AG04449 (cell line): ENCODE measurements at places on chromosomes 4 and X.
A peak's percentile ranks its signal among the peaks of the same experiment; 100 is the strongest.

DNA sequence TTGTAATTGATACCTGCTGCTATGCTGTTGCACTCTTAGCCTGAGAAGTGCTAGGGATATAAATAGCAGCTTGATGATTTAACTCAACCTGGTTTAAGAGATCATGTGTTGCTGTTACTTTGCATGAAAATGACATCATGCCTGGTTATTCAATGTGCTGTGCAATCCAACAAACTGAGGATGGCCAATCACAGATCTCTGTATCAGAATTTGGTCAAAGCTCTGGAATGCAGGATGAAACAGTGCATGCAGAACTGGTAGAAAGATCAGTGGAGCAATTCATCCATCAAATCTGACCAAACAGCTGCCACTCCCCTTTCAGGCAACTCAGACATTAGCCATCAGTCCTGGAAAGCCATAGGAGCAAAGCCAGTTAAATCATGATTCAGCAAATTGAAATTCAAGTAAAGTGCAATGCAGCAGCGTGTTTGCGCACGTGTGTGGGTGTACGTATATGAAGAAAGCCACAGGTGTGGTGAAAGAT is 160.3 kb upstream of the RASGEF1B start:
- no peak for DNase-seq

DNA sequence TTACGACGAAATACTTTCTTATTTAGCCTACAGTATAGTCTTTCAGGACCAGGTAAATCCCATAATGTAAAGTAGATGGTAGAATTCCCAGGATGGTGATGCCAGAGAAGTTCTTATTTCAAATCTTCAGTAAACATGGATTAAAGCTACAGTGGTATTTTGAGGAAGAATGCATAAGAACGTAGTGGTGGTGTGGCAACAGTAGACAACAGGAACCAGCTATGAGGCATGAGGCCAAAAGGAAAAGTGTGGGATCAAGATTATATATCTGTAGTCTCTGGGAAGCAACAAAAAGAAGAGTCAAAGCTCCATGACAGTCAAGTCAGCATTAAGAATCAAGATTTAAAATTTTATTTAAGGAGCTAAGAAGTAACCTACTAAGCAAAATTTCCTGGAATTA is 60.2 kb downstream of the METTL14 start:
- no peak for DNase-seq

DNA sequence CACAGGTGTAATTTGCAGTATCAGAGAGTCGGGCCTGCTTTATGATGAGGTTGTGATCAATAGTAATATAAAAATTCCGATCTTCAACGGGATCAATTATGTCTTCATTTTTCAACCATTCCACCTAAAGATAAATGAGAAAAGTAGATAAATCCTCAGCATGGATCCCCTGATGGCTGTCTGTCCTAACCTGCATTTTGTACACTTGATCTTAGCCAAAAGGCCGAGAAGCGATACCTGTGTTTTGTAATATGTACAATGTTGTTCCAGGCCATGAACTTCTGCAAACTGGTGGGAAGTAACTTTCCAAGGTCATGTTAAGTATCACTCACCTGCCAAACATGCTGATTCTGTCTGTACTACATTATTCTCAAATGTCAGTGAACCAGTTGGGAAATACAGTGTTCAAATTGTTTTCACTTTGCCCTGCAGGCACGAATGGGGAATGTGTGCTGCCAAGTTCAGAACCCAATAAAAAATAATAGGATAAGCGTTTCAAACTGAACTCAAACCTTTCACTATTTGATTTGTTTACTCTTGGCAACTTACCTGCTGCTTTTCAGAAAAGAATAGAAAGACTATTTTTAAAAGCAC is 298.1 kb downstream of the UNC5C start:
- DNase-seq: no peak

GRCh38 chrX:124986284-124986683 is 333.4 kb upstream of the TEX13C start:
- no peak for DNase-seq

GRCh38 chrX:130098210-130098552 is 12.1 kb downstream of the ELF4 start:
- DNase-seq: no peak

- no peak for DNase-seq
Observed at GRCh38 chr4:173501592-173502150, 28.4 kb downstream of the HAND2 start.

- DNase-seq: no peak
Observed at GRCh38 chr4:72531768-72532290, 37.2 kb downstream of the ADAMTS3 start.

- peak; percentile 49 for DNase-seq
Observed at GRCh38 chr4:65508168-65508567, 162.1 kb downstream of the EPHA5 start.

- no peak for DNase-seq
Observed at GRCh38 chr4:7351014-7351413, 83.7 kb downstream of the PSAPL1 start.

DNA sequence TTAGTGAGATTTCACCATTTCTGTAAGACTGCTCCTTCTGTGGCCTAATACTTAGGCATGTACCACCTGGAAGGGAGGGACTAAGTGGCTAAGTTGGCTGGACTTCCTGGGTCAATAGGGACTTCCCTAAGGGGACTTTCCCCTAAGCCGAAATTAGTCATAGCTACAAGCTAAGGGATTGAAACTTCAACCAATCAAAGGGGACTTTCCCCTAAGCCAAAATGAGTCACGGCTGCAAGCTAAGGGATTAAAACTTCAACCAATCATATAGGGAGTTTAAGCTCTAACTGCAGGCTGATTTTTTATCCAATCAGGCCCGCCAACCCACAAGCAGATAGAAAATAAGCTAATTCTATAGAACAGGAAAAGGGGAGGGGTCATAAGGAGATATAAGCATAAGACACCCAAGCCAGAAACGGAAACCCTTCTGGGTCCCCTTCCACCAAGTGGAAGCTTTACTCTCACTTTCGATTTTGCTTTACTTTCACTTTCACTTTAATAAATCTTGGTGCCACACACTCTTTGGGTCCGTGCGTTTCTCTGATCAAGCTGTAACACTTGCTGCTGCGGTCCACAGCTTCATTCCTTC is 382.8 kb downstream of the KLHL4 start:
- DNase-seq: no peak

DNA sequence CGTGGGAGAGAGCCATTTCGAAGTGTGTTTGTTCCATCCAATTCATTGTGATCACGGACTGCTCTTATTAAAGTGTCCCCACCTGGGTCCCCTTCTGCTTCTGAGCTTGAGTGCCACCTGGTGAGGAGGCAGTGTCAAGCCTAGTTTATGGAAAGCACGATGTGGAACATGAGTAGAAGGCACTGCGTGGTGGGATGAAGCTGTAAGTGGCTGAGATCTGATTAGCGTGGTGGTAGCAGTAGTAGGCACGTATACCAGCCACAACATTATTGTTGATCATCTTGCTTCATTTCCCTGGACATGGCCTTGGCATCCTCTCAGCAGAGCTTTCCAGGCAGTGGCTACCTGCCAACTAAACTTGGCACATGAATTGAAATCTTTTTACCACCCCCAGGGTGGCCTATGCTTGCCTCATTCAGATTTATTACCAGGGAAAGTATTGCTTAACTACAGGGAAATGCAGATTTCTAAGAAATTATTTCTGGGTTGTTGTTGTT is 46.4 kb downstream of the GPAT3 start:
- no peak for DNase-seq

- DNase-seq: no peak
Observed at GRCh38 chr4:76718831-76719230, 179.1 kb downstream of the SOWAHB start.

DNA sequence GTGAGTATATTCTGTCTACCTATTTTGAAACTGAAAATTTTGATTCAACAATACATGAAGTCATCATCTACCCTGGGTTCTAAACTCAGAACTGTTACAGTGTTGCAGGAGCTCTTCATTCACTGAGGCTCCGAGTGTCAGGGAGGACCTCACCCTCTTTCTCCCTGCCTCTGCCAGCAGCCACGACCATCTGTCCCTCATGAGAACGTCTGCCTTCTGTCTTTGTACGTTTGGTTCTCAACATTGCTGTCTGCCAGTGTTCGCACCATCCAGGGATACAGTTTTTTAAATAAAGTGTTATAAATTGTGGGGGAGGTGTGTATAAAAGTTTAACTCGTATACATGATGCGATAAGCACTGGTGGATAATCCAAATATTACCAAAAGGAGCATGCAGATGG is 55.5 kb downstream of the TRAPPC11 start:
- no peak for DNase-seq

DNA sequence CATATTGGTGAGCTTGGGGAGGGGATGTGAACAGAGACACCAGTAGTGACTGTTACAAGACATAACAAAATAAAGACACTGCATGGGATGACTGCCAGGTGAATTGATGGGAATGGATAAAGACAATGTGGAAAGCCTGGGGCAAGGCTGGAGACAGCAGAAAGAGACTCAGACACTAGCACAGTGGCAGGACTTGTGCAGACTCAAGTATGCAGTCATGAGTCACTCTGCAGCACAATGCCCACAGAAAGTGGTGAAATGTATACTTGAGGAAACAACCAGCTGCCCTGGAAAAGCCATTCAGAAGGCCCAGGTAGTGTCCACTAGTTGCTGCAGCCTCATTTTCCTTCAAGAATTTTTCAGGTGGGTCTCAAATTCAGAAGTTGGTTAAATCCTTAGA is 452.3 kb downstream of the MID1IP1 start:
- no peak for DNase-seq

DNA sequence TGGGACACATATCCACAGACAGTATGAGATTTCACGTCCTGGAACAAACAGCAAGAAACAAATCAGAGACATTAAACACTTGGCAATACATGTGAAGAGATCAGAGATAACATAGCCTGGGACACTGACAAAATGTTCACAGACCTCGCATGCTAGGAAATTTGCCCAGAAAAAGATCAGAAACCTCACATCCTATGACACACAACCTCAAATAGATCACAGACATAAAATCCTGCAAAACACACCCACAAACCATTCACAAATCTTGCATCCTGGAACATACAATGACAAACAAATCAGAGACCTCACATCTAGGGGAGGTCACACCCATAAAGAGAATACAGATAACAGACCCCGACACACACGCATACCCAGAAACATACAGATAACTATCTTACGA is 18.0 kb downstream of the SUV39H1 start:
- no peak for DNase-seq

DNA sequence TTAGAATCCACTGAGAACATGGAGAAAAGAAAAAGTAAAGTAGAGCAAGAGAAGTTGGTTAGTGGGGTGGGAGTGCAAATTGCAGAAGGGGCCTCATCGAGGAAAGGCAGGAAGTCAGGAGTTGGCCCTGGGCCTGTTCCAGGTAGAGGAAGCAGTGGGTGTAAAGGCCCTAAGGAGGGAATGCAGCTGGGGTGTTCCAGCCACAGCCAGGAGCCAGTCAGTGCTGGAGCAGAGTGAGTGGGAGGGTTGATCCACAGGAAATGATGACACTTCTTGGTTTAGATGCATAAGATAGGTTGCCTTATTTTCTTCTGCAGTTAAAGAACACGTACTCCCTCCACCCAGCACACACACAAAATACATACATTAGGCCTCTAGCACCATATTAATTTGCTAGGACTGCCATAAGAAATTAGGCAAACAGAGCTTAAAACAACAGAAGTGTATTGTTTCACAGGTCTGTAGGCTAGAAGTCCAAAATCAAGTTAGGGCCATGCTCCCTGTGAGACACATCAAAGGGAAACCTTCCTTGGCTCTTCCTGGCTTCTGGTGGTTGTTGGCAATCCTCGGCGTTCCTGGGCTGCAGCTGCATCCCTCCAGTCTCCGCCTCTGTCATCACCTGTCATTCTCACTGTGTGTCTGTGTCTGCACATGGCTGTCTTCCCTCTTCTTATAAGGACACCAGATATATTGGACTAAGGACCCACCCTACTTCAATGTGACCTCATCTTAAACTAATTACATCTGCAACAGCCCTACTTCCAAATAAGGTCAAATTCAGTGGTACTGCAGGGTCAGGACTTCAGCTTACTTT is 205.9 kb downstream of the AASDH start:
- DNase-seq: no peak

DNA sequence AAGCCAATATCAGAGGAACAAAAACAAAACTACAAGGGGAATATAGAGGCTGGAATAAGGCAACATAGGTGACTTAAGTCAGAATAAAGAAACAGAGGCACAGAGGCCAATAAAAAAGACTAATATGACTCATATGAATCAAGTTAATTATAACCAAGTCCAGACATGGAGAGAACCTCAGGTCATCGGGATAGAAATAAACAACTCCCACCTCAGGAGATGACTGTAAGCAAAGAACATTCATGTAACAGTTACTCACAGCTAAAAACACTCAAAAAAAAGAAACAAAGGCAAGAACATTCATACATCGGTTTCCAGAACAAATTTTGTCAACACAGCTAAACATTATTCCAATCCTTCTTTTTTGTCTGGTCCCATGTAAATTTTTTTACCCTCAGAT is 60.3 kb upstream of the RXFP1 start:
- DNase-seq: no peak

DNA sequence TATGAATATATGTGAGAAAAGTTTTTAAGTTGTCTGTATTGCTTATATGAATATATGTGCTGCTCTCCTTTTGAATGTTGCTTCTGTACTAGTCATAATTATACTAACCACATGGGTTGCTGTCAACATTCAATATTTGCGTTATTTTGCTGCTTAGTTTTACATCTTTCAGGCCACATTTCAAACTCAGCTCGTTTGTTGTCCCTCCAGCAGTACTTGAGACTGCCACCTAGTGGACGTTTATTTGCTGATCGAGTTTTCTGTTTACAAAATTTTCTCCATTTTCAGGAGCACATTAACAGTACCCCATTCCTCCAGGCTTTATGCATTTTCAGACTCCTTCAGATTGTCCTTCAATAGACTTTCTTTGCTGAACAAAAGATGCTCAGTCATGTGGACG is 75.8 kb downstream of the NUDT11 start:
- DNase-seq: no peak

DNA sequence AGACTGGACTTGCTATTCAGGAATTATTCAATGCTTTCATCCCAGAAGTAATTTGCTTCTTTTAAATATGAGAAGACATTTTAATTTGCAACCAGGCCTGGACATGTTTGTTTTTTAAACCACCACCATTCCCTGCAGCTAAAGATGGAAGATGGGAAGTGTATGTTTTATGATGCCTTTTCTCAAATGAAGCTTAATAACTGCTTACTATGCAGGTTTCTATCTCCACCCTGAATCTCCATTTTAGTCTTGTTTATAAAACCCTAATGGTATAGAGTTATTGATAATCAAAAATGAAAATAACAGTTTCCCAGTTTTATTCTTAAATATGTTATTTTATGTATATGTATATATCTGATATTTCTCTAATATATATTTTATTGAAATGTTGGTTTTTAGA is 418.9 kb downstream of the C4orf33 start:
- no peak for DNase-seq

- DNase-seq: no peak
Observed at GRCh38 chr4:24266951-24267722, 317.2 kb downstream of the DHX15 start.

GRCh38 chrX:154428176-154429171 is at the start of gene ATP6AP1:
Gene ATP6AP1 (plus strand): TSS chrX:154428677. CDS start chrX:154428693, 16 bp downstream.
- peak; percentile 41 for DNase-seq

GRCh38 chrX:12139934-12140611 is 1.8 kb downstream of the FRMPD4 start:
- no peak for DNase-seq
